ENCODE measurements at places on chromosomes 12 and 14. TPM values are rescaled to one million over a fixed set of nuclear protein-coding genes. Genes with fewer than 3 reads are reported as not detected.

- DNase-seq = no peak
Measured at GRCh38 chr12:3746758-3747157, 6.2 kb downstream of the CRACR2A start.

GRCh38 chr14:67881225-67881624 lies 61.6 kb downstream of the RAD51B start:
- DNase-seq = no peak

- no peak for DNase-seq
Measured at GRCh38 chr12:113673458-113674238, 202.0 kb upstream of the LHX5 start.

DNA sequence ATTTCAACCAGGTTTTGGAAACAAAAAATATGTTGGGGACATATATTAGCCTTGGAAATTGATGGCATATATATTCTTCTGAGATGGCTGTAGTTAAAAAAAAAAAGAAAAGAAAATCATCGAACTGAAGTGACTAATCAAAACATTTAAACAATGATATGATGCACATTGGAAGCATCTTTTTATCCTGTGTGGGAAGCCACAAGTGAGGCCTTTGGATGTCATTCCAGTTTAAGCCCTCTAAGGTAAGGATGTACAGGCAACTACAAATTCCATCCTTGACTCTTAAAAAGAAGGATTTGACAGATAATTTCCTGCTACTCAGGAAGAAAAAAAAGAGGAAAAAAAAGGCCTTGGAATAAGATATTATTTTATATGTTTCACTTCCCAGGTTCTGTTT lies 9.6 kb upstream of the PTPRB start:
- no peak for DNase-seq

DNA sequence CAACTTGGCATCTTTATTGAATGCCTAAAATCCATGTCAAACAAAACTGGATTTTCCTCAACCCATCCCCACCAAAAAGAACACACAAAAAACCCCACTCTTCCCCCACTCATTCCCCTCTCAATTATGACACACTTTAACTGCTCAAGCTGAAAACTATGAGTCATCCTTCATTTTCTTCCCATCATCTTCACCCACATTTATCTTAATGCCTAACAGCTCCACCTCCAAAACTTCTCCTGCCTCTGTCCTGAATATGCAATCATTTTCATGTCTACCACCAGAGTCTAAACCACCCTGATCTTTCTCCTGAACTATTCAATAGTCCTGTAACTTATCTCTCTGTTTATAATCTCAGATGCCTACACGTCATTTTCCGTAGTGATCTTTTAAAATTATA lies 239.7 kb downstream of the BCAT1 start:
- no peak for DNase-seq

- DNase-seq = no peak
Measured at GRCh38 chr14:41608681-41609390, 2.2 kb downstream of the LRFN5 start.

TNFAIP2 gene
- polyA plus RNA-seq = 19.8 TPM

ARHGAP9 gene
- polyA plus RNA-seq = 3.0 TPM
